ENCODE measurements at places on chromosomes 4 and X.

- no peak for DNase-seq
Observed at GRCh38 chr4:46081248-46081647, 42.6 kb downstream of the GABRG1 start.

DNA sequence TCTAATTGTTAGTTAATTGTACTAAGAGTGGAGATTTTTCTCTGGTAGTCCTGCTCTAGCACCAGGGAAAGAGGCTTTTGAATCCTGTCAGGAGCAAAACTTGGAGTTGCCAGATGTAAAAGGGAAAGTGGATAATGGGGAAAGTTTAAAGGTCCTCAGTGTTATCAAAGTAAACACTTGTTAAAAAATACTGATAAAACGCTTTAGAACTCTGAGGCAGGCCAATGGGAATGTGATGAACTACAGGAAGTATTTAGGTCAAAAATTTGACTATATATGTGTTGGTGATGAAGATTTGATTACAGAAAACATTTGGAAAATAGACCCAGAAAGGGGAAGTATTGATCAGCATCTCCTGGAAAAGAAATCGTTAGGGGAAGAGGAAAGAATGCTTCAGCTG is 32.8 kb downstream of the SERPINA7 start:
- DNase-seq = no peak

DNA sequence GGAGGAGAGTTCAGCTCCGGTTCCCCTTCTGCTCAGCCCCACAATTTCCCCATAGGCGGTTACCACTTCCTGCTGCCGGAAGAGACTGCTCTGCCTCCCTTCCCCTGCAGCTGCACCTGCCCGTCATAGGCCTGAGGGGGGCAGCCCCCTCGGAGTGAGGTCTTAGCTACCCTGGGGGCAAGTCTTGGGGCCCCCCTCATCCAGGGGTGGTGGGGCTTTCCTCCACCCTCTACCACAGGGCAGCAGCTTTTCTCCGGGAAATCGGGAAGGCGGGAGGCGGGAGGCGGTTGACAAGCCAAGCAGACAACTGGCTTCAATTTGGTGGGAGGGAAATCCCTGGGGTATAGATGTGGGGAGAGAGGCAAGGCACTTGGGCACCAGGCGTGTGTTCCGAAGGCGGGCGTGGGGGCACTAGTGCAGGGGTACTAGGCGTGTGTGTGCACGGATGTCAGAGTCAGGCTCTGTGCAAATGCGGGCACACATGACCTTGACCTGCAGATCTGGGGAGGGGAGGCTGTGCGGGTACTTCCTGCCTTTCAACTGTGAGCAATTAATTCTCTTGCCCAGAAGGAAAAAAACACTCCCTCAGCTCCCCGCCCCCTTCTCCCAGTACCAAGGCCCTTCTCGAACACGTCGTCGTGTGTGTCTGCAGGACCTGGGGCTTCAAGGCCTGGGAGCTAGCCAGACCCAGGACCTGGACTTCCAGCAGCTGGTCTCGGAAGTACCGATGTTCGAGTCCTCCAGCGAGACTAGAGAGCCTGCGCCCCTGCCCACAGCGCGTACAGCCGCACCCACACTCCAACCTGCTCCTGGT is 1.0 kb upstream of the ARHGAP4 start:
- DNase-seq = peak; percentile 9

DNA sequence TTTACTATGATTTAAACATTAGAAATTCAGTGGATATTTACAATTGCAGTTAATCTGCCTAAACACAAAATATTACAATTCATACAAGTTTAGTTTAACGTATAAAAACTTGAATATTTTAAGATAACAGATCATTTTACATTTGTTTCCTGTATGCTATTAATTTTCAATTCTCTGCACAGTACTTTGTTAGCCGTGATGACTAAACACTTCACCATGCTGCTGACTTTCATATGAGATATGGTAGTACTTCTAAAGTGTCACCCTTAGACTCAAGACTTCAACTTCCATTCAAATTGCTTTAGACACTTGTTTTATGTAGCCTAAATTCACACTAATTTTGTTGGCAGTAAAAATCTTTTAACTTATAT is 1646.4 kb upstream of the ADGRL3 start:
- no peak for DNase-seq

DNA sequence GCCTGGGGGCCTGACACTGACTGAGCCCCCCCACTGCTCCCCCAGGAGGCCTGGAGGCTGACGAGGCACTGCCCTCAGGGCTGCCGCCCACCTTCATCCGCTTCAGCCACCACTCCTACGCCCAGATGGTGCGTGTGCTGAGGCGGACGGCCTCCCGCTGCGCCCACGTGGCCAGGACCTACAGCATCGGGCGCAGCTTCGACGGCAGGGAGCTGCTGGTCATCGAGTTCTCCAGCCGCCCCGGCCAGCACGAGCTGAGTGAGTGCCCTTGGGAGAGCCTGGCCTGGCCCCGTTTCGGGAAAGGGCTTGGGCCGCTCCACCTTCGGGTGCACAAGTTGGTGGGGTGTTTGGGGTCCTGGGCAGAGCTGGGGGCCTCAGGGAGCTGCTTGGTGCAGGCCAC is 11.4 kb downstream of the CPZ start:
- no peak for DNase-seq

DNA sequence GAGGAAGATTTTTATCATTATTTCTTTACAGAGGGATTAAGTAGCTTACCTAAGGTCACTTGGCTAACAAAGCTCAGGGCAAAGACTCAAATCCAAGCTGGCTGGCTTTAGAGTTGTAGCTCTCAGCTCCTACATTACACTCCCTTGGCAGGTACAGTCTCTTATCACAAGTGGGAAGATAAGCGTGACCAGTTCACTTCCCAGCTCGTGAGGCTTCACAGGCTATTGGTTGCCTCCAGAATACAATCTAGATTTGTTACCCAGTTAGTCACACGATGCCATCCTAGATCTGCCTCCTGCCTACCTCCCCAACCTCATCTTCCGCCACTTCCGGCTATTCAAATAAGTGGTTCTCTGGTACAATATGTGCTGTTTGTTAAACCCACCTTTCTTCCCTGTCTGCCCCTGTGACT is 3.7 kb downstream of the MMRN1 start:
- no peak for DNase-seq

GRCh38 chrX:137548261-137548660 is 17.7 kb upstream of the ZIC3 start:
- DNase-seq = no peak

Measured in NCI-H446 treated with DMSO at 0.1 percent for 48 hours (cell line).